Right ventricle myocardium superior (tissue), 1 donor: ENCODE measurements at places on chromosomes 3 and 15.
A peak's percentile ranks its signal among the peaks of the same experiment; 100 is the strongest.

GRCh38 chr3:152610622-152611021 lies 224.3 kb upstream of the P2RY1 start:
- DNase-seq, result no peak

DNA sequence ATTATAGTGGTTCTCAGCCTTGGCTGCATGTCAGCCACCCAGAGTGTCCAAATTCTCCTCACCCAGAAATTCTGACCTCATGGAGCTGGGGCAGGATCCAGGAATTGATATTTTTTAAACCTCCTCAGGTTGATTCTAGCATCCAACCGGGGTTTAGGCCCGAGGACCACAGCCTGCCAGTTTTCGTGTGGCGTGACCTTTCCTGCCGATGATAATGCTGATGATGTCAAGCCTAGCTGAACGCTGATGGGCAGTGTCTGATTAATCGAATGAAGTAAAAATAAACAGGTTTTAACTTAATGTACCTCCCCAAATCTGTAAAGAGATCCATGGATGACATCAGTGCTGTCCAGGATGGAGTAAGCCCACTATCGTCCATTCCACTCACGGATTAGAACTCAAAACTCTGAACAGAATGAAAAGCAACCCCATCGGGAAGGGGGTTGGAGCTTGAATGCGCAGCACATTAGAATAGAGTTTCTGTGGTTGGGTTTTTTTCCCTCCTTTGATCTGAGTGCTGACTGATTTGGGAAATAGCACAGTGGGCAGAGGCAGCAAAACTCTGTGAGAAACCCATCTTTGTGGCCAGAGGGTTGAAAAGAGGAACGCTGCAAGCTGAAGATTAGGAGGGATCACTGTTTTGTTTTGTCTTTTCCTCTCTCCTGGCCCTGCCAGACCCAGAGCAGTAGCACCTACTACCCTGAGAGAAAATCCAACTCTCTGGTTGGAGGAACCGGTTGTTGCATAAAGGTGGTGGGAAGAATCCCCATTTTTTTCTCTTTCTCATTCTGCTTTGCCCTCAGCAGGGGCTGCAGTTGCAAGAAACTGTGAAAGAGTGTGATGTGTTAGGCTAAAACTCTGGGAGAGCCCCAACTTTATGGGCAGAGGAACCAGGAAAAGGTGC lies 153.9 kb downstream of the APBA2 start:
- no peak for DNase-seq

DNA sequence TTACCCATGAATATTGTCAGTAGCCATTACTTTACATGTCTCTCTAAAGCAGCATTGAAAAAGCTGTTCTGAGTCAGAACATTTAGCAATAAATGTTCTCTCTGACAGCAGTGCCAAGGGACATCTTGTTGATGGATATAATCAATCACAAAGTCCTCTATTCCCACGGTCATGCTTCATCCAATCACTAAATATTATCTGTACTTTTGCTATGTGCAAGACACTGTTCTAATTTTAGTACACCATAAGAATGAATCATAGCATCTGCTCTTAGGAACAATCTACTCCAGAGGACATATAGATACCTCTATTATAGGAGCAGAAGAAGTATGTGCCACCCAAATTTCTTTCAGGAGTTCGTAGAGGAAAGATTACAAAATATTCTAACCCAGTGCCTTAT lies 142.5 kb upstream of the MBNL1 start:
- DNase-seq, result no peak

DNA sequence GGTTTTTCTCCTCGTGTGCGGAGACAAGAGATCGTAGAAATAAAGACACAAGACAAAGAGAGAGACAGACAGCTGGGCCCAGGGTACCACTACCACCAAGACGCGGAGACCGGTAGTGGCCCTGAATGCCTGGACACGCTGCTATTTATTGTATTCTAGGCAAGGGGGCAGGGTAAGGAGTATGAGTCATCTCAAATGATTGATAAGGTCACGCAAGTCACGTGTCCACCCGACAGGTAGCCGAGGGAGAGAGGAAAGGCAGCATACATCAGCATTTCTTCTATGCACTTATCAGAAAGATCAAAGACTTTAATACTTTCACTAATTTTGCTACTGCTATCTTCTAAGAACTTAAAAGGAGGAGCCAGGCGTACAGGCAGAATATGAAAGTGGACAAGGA lies 28.2 kb downstream of the MYL3 start:
- no peak for DNase-seq

- DNase-seq, result no peak
Measured at GRCh38 chr15:66886241-66886675, 179.1 kb upstream of the SMAD3 start.

- DNase-seq, result peak; percentile 70
Measured at GRCh38 chr3:66195347-66195783, 25.4 kb upstream of the SLC25A26 start.

- DNase-seq, result no peak
Measured at GRCh38 chr3:51393134-51393495, 2.0 kb downstream of the RBM15B start.

DNA sequence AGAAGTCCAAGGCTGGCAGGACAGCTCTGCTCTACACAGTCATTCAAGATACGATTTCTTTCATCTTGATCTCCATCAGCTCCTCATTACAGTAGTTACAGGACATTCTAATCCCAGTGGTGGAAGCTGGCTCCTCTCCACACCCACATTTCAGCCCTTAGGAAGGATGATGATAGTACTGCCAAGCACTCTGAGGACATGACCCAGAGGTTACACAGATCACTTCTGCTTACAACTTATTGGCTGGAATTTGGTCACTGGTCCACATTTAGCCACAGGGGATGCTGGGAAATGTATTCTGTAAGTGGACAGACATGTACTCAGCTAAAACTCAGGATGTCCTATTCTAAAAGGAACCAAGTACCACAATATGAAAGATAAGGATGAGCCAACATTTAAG lies 77.1 kb downstream of the IQCH start:
- DNase-seq, result peak; percentile 40

- peak; percentile 87 for DNase-seq
Measured at GRCh38 chr3:9036404-9037131, 73.3 kb upstream of the RAD18 start.

GRCh38 chr3:132256989-132257388 lies 60.2 kb upstream of the ACP3 start:
- no peak for DNase-seq

GRCh38 chr15:68570974-68571373 lies 7.8 kb upstream of the CORO2B start:
- no peak for DNase-seq

GRCh38 chr3:168539909-168540308 lies 444.2 kb upstream of the GOLIM4 start:
- no peak for DNase-seq

DNA sequence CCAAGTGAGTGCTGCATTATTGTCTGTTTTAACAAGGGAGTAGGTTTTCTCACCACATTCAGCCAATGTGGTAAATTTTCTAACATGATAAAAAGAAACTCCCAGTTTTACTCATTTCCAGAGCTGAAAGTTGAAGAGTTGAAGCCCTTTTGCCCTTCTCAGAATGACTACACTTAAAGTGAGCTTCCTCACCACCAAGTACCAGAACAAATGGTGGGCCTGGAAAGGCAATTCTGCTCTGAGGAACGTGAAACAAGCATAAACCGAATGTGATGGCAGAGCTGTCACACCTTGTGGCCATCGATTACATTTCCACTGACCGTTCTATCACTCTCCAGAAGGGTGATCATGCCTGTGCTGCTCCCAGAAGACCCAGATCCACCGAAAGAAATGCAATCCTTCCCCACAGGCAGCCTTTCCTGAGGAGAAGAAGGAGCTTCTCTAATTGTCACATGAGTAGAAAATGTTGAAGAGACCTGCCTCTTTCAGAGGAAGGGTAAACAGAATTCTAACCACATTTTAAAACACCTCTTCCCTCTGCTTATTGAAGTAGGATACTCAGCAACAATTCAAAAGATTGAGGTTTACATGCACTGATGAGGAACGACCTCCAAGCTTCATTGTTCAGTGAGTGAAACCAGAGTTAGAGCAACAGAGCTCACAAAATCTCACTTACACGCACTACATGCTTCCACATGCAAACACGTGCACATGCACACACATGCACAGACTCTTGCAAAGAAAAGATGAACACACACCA lies 21.4 kb upstream of the CCR9 start:
- DNase-seq, result no peak
